Femur (tissue), 1 donor: ENCODE measurements at places on chromosomes 1 and 21.

DNA sequence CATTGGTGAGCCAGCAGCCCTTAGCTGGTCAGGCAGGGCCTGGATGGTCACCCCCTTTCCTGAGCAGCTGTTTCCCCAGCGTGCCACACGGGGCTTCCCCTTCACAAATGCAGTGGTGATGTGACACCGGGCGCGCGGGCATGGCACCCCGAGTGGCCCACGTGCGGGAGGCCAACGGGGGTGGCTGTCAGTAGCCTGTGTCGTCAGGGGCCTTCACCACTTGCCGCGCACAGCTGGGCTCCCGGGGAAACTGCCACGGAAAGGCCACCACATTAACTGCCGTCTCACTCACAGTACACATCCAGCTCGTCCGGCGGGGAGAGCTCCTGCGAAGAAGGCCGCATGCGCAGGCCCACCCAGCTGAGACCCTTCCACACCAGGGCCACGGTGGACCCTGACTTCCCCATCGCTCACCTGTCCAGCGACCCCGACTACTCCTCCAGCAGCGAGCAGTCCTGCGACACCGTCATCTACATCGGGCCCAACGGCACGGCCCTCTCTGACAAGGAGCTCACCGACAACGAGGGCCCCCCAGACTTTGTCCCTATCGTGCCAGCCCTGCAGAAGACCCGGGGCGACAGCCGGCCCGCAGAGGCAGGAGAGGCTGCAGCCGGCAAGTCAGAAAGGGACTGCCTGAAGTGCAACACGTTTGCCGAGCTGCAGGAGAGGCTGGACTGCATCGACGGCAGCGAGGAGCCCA is 530.5 kb downstream of the KIF26B start:
- no peak for DNase-seq

DNA sequence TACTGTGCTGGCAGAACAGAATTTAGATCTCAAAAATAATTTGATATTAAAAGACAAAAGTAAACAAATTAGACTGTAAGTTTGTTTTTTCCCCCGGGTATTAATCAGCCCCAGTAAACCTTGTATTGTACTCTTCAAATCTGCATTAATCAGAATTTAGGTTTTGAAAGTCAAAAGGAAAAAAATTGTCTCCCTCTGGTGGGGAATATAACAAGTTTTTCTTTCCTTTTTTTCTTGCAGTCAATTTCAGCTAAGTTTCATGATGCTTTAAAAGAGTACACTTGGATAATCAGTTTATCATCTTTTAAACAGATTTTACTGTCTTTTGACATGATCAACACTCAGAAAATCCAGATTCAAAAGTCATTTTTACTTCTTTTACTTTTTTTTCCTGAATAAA is 134.5 kb upstream of the PKN2 start:
- DNase-seq = no peak

DNA sequence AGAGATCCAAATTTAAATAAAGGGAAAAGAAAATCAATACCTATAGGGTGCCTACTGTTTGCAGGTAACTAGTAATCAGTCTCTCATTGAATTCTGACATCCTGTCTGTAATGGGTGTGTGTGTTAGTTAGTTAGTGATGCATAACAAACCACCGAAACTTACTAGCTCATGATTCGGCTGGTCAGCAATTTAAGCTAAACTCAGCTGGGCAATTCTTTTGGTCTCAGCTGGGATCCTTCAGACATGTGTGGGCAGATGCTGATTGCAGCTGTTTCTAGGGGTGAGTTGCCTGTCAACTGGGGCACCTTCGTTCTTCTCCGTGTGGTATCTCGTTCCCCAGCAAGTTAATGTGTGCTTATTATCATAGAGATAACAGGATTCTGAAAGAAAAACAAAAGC is 40.2 kb upstream of the ZNF124 start:
- DNase-seq = no peak

GRCh38 chr1:29123053-29123886 is 433 bp downstream of the TMEM200B start:
- DNase-seq = peak; percentile 61

GRCh38 chr1:48092401-48092800 is 95.2 kb upstream of the TRABD2B start:
- DNase-seq = no peak
